ENCODE measurements at places on chromosomes 4 and X.

GRCh38 chrX:57573754-57574153 is 18.1 kb upstream of the ZXDB start:
- no peak for DNase-seq

- no peak for DNase-seq
Measured at GRCh38 chr4:127309369-127310102, 323.2 kb upstream of the INTU start.

DNA sequence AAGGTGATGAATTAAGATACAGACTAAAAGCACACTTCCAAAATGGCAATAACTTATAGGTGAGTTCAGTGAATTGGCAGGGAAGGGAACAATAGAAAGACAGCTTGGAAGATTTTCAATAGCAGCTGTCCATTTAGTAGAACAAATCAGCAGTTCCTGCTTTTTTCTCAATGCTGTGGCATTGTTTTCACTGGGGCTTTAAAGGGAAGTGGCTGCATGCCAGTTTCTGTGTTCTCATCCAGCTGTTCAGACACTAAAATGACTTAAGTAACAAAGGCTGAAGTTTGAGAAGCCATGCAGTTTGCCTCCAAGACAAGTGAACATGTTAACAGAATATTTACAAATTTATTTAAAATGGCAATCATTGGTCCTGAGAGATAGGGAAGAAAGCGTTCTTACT is 291.9 kb downstream of the FAM47A start:
- DNase-seq = no peak

DNA sequence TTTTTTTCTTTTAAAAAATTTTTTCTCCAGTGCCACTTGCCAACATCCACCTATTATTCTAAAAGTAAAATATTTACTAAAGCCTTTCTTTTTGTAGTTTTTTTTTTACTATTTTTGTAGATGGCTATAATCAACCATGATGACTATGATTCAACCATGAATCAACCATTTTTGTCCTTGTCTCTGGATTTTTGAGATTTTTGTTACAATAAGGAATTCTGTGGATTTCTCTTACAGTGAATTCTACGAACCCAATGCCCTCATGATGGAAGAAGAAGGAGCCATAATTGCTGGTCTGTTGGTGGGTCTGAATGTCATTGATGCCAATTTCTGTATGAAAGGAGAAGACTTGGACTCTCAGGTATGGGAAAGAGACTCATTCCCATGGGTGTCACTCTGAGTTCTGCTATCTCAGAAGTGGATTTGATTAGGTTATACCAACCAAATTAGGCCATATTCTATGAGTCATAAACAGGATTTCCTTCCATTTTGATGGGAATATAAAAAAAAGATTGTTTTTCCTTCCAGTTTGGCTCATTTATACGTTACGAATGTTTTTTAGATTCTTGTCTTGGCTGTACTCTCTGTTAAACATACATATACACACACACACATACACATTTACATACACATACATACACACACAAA is 46.7 kb downstream of the RUFY3 start:
- no peak for DNase-seq

GRCh38 chr4:152356428-152357034 is 179.4 kb downstream of the FBXW7 start:
- no peak for DNase-seq

DNA sequence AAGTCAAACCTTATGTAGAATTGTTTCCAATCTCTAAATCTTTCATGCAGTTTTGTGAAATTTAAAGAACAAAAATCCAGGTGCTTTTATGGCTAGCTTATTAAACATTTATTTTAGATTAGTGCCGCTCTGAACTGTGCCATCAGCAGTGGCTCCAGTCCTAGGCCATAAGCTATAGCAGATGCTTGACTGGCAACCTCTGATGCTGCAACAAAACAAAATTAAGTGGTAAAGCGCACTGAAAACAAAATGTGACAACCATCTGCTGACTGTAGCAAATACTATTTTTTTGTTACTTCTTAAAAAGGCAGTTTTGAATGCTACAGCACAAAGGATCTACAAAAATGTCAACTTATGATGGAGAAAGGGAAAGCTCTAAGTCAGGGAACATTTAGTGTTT is 237.4 kb downstream of the DCLK2 start:
- no peak for DNase-seq

- DNase-seq = no peak
Measured at GRCh38 chrX:74351760-74352159, 47.8 kb downstream of the ZCCHC13 start.

DNA sequence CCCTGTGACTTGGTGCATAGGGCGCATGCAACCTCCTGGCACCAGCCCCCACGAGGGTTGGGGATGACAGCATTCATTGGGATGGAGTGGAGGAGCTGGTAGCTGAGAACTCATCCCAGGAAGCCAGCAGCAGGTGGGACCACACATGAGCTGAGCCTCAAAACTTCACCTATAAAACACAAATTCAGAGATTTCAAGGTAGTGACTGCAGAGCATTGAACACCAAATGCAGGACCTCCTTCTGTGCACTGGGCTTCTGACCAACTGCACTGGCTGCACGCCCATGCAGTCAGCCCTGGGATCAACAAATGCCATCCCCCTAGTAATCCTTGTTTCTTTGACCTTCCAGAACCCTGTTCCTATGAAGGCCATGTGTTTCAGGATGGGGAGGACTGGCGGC is 197.8 kb downstream of the FRAS1 start:
- no peak for DNase-seq

All from GM06990 (cell line).